ENCODE measurements at places on chromosomes 12 and 14.

DNA sequence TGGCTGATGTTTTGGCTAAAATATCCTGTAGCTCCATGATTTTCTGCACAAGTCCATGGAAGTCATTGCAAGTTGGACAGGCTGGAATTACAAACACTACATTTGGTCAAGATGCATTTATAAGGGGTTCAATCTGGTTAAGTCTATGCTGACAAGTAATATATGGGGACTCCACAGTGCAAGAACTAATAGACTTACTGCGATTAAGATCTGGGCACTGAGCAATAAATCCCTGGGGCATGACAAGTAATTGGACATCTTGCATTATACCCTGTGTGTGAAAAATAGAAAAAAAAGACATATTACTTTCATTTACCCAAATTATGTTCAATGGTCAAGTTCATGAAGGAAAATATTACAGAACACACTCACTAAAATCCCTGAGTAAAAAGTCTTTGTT, 99.1 kb downstream of the NELL2 start:
- peak; percentile 19 for DNase-seq

DNA sequence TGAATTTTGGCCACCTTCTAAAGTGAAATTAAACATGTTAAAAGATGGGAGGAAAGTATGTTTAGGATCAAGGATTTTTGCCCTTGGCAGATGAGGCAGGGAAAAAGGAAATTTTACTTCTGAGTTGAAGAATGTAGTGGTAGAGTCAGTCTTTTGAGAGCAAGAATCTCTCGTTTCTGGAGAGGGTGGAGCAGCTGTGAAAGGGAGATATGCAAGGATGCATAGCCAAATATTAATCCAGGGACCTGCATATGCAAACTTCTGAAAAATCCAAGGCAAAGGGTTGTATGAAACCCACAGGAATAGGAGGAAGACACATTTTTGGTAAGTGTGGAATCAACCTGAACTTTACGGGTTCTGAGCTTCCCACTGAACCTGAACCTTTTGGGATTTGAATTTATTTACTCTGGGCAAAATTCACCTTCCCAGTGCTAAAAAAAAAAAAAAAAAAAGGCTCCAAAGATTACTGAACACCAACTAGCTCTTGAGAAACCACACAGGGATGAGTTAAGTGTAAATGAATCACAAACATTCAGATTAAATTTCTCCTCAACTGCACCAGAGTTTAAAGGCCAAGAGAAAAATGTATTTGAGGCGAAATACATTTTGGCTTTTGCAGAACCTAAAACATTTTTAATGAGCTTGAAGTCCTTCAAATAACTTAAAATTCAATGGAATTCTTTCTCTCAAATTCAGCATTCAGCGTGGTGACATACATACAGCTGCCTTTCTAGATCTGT, 187.1 kb upstream of the CDKN3 start:
- DNase-seq: no peak

- no peak for DNase-seq
Observed at GRCh38 chr12:118446247-118446646, 69.9 kb downstream of the SUDS3 start.

- no peak for DNase-seq
Observed at GRCh38 chr14:75459099-75459741, 31.4 kb downstream of the JDP2 start.

DNA sequence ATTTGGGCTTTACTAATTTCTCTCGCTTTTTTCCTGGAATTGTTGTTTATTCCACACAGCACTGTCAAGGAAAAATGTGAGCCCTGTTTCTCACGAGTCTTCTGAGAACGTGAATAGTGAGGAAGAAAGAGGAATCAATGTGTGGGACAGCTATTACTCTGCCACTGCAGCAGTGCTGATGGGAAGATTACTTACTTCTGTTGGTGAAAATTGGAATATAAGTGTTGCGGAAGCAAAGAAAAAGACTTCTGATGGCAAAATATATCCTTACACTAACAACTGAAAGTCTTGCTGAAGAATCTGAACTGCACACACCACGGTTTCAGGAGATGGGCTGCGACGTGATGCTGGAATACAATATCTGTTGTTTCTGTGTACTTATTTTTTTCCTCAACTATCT, 884.2 kb downstream of the AACS start:
- no peak for DNase-seq

DNA sequence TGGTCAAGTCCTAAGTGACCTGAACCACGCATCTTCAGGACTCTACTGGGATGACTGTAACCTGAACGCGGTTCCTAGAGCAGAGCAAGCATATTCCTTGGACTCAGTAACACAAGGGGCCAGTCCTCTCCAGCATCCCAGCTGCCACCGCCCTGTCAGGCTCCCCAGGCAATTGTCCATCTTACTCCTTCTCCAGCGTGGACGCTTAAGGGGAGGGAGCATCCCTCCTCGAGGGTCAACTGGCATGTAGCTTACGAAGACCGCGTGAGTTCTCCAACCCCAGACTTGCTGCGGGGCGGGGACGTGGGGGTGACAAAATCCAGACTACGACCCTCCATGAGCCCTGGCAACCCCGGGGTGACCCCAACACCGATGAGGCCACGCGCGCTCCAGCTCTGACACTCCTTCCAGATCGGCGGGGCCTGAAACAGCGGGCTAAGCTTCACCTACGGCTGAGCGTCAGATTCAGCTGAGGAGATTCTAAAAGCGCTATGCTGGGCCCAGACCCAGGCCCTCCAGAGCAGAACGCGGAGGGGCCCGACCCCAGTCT, 846 bp upstream of the MTHFD1 start:
- no peak for DNase-seq

Data from WERI-Rb-1 (cell line).